BE2C (cell line): ENCODE measurements at places on chromosomes 6 and 20.
A peak's percentile ranks its signal among the peaks of the same experiment; 100 is the strongest.

DNA sequence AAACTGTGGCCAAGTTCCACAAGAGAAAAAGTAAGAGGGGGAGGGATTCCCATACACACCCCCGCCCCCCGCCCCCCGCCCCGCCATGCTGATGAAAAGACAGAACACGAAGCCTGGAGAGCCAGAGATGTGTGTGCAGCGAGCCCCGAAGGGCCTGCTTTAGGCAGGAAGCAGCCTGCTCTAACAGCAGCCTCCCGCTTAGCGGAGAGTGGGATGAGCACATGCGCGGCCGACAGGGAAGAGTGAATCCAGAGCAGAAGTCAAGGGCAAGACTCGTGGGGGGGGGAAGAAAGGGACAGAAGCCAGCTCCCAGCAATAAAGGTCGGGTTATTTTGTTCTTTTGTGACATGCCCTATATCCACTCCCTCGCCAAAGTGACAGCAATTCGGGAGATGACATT, 67.2 kb upstream of the PTGIS start:
- peak; percentile 84 for DNase-seq

DNA sequence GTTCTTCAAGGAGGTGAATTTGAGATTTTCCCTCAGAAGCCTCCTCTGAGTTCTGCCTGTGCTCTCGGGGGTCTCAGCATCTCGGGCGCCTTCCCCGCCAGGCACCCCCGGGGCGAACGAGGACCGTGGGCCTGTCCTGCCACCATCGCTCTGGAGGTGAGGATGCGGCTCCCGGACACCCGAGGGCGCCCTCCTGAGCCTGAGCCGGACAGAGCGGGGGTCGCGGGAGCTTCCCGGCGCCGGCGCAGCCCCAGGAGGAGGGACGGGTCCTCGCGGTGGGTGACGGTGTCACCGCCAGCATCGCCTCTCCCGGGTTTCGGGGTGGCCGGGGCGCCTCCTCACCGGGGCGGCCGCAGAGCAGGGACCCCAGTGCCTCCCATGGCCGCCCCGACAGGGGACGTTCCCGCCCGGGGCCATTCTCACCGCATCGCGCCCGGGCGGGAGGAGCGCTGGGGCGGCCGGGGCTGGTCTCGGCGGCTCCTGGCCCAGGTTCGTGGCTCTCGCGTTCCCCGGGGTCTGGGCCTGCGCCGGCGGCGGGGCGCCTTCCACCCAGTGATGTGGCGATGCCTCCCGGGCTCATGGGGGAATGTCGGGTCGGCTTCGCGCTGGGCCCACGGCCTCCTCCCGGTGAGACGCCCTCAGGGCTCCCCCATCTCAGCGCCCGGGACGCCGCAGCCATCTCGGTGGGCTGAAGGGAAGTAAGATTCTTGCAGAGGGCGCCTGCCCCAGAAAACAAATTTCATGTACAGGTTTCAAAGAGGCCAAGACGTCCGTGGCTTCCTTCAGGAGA, 210.5 kb downstream of the ERMARD start:
- DNase-seq = no peak

DNA sequence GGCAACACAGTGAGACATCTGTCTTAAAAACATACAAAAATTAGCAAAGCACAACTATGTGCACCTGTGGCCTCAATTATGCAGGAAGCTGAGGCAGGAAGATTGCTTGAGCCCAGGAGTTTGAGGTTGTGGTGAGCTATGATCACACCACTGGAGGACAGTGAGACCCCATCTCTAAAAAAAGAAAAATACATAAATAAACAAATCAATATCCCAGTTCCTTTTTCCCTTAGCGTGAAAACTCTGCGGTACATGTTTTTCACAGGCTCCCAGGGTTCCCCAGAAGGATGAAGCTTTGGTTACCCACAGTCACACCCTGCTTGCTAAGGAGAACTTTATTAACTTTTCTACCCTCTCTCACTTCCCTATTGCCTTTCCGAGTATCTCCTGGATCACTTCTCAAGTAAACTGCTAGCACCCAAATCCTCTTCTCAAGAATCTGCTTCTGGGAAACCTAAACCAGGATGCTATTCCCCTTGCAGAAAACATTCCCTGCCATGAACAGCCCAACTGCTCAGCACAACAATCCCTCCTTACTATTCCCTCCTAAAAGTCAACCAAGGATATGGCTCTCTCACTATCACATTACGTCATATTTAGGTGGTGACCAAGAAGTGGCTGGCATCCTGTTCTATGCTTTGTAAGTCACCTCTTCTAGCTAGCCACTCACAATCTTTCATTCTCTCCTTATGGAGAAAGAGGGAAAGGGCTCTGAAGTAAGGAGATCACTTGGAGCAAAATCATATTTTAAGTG, 122.4 kb downstream of the IPCEF1 start:
- no peak for DNase-seq

GRCh38 chr6:12312736-12313135, 22.6 kb downstream of the EDN1 start:
- no peak for DNase-seq

DNA sequence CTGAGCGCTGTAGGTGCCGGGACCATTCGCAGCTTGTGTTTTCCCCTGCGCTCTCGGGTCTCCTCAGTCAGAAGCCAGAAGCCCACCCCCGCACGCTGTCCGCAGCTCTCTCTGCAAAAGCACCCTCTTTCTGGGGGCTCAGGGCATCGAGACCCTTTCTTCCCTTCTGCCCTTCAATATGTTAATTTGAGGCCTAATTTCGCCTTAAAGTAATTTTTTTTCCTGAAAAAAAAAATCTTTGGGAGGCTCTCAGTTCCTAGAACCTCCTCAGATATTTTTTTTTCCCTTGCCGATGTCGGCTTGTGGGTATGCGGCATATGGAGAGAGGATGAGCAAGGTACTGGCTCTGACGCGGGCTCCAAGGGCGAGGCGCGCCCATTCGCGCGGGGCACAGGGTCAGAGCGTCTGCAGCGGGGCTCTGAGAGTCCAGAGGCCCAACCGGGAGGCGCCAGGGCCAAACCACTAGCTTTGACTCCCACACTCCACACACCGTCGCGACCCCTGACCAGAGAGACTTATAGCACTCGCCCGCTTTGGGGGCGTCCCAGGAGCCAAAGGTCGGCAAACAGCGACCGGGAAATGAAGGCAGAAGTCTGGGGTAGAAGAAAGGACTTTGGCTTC, 893 bp downstream of the PRDM13 start:
- DNase-seq = no peak

- no peak for DNase-seq
Observed at GRCh38 chr6:28696682-28697081, 171.0 kb downstream of the GPX5 start.
